SJSA1 (cell line): ENCODE measurements at places on chromosomes 11 and 22.
A peak's percentile ranks its signal among the peaks of the same experiment; 100 is the strongest.

GRCh38 chr22:38972558-38972957 lies 9.6 kb upstream of the APOBEC3B start:
- no peak for DNase-seq

DNA sequence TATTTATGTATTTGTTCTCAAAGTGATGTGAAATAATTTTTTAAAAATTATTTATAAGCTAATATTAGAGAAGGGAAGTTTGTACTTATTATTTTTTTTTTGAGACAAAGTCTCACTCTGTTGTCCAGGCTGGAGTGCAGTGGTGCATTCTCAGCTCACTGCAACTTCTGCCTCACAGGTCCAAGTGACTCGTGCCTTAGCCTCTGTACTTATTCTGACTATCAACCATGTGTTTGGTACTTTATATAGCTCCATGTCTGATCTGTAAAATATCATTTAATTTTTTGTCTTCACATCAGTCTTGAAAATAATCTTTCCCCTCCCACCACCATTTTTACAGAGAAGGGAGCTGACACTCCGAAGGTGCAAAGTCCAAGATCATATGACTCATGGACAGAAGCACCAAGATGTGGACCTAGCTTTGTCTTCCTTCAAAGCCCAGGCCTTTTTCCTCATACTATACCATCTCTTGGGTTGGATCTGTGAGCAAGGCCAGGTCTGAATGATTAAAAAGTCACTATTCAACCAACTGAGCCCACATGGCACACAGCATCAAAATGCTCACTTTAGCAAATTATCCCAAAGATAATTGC lies 32.4 kb upstream of the EED start:
- no peak for DNase-seq

DNA sequence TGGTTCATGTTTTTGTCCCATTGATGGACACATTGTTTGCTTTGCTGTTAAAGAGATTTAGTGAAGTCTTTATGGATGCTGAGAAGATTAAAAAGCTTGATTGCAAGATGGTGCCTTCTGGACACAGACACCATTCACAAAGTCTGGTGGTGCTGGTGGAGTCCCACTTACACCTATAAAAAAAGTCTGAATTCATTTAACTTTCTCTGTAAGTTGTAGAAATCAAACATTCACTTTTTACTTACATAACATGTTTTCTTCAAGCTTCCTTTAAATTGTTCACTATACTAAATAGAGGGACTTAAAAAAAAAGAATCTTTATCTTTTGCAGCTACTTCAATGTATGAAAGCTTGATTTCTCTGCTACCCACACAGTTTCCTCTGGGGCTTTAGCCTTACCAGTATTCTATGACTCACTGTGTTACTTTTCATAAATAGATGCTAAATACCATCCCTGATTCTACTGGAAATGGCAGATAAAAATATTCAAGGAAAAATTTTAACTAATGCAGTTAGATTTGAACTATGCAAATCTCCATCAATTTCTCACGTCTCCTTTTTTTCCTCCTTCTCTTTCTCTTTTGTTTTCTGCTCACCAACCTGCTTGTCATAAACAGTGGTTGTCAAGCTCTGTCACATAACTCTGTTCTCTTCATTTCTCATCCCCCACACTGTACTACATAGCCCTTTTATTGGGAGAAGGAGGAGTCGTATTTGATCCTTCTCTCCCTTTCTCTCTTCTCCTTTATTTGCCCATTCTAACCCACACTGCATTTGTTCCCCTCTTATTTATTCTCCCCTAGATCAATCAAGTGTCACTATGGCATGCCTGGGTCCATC lies 89.7 kb downstream of the FAM76B start:
- no peak for DNase-seq

GRCh38 chr11:86013713-86014112 lies 55.2 kb downstream of the PICALM start:
- DNase-seq: no peak

DNA sequence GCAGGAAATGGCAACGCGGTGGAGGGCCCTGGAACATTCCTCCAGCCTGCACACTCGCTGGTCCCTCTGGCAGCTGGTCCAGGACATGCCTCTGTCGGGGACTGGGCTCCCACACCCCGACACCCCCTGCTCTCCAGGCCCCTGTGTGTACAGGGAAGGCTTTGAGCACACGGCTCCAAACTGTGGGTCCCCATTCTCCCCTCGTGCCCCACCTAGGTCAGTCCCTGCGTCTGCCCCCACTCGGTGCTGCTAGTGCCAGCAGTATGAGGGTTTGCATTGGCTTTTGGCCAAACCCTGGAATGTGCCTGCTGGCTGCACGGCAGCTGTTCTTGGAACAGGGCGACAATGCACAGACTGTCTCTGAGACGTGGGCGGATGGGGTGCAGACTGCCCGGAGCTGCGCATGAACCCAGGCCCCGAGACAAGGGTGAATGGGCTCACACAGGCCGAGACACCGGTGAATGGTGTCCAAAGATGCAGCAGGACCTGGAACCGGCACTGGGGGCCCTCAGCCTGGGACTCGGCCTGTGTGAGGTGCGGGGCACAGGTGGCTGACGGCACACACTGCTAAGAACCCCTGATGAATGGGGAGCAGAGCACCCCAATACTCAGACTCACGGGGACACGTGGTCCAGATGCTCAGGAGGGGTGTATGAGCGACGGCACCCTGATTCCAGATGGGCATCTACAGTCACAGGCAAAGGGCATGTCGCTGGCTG lies 7.5 kb upstream of the SYT8 start:
- DNase-seq: peak; percentile 97

GRCh38 chr11:75663808-75664207 lies 5.0 kb downstream of the MAP6 start:
- no peak for DNase-seq

DNA sequence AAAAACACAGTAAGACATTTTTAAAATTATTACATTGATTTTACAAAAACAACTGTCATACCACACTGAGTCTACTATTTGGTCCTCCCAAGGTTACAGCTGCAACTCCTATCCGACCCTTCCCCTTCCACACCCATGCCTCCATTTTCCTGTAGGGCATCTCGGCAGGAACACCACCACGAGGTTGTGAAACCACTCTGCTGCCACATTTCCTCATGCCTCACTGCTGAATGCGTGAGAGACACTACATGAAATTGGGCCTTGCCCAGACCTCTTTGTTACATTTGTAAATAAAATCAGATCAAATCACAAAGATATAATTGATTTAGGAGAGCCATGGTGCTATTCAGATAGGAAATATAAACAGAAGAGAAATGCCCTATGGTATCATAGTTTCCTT lies 2.0 kb downstream of the ARHGAP32 start:
- DNase-seq: no peak

GRCh38 chr11:76705826-76706225 lies 35.3 kb upstream of the LRRC32 start:
- DNase-seq: no peak

- no peak for DNase-seq
Observed at GRCh38 chr11:26234451-26234850, 97.5 kb upstream of the ANO3 start.

DNA sequence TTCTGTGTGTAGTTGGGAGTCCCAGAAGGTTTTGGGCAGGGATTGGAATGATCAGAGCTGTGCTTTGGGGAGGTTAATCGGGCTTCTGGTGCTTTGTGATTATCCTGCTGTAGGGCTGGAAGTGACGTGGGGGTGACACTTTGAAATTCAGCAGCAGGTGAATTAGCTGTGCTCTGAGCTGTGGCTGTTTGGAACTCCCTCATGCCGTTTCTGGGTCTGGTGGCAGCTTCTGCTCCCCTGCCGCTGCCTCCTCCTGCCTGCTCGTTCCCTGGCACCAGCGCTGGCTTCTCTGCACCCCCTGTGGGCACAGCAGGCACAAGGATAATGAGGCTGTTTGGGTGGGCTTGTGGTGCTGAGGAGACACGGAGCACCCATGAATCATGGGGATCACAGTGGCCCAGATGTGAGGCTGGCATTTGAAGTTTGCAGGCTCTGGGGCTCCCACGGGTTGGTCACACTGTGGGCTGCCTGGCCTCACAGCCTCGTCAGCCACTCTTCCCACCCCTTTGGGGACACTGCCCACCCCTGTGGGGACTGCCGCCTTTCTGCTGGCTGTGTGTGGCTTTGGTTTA lies 49.7 kb downstream of the TBC1D22A start:
- DNase-seq: no peak

DNA sequence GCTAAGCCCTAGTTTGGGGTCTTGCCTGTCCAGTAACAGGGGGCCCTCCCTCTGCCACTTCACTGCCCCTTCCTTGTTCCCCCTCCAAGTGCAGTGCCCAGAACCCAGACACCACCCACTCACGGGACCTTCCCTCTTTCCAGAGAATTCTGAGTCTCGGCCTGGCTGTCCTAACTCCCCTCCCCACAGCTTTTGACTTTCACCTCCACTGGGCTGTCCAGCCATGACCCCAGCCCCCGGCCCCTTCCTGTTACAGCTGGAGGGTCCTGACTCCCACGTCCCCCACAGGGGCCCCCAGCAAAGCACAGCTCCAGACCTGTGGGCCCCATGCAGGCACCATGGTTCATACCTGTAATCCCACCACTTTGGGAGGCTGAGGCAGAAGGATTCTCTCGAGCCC lies 71.5 kb downstream of the BRD1 start:
- no peak for DNase-seq

- no peak for DNase-seq
Observed at GRCh38 chr11:134975866-134976376, 563.9 kb upstream of the B3GAT1 start.

- no peak for DNase-seq
Observed at GRCh38 chr11:32586576-32587190, 3.1 kb downstream of the EIF3M start.

- DNase-seq: no peak
Observed at GRCh38 chr22:20566420-20567260, 59.2 kb downstream of the MED15 start.

DNA sequence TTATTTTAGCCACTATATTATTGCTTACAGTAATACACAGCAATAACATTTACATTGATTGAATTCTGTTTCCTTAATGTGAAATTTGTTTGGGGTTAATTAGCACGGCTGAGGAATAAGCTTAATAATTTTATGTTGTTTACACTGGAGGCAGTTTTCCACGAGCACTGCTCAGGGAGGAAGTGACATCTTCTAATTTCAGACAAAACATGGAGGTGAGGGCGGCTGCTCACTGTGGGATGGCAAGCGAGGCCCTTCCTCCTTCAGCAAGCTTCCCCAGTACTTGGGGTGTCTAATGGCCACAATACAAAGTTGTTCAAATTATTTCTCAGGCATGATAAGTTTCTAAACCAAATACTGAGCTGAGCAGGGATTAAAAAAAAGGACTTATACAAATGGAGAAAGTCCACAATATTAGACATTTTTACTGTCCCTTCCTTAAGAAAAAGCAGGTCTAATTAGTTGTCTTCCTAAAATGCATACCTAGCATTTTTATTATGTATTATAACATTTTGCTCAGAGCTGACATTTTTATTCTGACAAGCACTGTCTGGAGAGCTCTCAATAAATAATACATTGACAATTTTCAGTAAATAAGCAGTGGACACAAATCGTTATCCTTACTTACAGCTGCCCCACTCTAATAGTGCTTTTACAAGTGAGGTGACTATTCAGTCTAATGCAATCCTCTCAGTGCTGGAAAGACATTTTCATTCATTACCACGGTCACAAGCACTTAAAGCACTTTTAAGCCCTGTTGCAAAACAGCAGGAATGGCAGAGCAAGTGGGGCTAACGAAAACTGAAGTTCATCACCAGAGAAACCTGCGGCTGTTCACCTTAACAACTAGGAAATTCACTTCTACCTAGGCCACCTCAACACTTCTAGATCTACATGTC lies 56.2 kb downstream of the SOX6 start:
- no peak for DNase-seq

GRCh38 chr11:763073-763463 lies 14.2 kb downstream of the GATD1 start:
- no peak for DNase-seq

GRCh38 chr22:49587987-49588386 lies 239.7 kb downstream of the BRD1 start:
- DNase-seq: no peak

DNA sequence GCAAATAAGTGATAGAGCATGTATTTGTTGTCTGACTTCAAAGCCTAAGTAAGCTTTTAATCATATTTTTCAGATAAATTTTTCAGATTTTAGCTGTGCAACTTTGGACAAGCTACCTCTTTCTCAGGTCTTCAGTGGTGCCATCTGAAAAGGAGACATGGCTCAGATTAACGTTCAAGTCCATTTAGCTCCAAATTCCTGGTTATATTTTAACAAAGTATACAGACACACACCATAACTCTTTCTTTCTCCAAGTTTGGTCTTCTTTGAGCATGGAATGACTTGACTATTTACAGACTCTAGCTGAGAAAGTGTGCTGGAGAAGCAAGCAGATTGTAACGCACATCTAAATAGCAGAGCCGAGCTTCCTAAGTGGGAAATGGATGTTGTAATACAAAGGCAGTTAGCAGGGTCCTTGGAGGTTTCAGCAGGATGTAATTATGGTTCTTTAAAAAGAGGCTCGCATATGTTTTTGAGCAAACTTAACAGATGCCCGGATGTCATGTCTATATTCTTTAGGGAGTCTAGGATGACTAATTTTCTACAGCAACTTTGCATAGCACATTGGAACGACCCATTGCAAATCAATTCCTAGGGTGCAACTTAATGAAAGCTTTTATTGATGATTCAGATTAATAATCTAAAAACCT lies 128.1 kb upstream of the E2F8 start:
- DNase-seq: no peak

DNA sequence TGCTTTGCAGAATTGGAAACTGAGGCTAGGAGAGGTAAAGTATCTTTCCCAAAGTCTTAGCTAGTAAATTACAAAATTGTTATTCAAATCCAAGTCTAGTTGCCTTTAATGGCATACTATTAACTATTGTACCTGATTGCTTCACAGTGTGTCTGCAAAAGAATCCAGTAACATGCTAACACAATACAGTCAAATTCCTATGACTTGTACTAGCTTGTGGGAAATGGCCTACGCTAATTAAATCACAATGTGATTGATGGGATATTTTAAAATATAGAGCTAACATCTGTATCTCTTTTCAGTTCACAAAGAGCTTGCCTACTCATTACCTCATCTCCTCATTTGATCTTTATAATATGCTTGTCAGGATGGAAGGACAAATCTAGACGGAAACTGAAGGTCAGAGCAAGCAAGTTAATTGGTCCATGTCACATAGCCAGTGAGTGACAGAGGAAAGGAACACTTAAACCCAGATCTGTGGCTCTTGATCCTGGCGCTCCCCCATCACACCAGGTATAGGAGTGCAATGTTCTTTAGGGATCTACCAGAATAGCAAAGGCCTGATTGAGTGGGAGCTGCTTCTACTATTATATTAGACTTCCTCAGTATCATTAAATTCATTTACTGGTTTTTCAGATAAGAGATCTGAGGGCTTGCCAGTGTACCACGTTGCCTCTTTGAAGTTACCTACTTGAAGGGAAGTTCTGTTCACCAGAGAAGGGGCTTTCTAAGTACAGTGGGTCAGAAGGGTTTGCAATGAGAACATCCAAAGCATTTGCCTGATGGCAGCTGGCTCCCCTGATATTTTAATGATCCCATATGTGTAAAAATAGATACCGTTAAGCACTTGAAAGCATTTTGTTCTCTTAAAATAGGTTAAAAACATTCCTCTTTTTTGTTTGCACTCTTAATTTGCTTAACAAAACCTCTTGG lies 213.6 kb upstream of the SESN3 start:
- no peak for DNase-seq
